ENCODE measurements at places on chromosomes 6 and 20. TPM values are rescaled to one million over a fixed set of nuclear protein-coding genes. Genes with fewer than 3 reads are reported as not detected.

The HCRTR2 gene
- total RNA-seq: not detected

The ENPP3 gene
- 0.31 TPM for total RNA-seq

The NCOA3 gene
- total RNA-seq: 19.1 TPM

The SPO11 gene
- total RNA-seq: not detected

The PRRT1 gene
- total RNA-seq: 0.18 TPM

The SMIM13 gene
- 6.6 TPM for total RNA-seq

The COL21A1 gene
- 101 TPM for total RNA-seq

DNA sequence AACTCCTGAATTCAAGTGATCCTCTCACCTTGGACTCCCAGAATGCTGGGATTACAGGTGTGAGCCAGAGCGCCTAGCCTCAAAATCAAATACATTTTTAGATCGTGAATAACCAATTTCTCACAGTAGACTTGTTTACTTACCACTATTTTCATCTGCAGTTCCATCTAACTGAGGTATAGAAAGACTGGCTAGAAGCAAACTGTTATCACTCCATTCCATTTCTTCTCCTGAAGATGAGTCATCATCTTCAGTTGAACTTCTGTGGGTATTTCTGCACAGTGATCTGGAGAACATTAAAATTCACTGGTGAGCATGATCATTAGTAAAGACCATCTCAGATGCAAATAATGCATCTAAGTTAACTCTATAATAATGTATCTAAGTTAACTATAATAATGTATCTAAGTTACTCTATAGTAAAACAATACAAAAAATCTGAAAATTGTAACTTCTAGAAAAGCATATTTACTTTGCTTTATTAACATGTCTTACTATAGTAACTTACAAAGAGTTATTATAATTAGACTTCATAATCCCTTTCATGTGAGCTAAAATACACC is 105.4 kb downstream of the REV3L start:
- no peak overlapping the region for H3K27ac ChIP-seq
- no peaks in the 10 kb centered on the region for H3K27me3 ChIP-seq
- no peaks in the 10 kb centered on the region for H3K4me1 ChIP-seq
- H3K36me3 ChIP-seq: peaks cover 30% of the 10 kb centered on the region

DNA sequence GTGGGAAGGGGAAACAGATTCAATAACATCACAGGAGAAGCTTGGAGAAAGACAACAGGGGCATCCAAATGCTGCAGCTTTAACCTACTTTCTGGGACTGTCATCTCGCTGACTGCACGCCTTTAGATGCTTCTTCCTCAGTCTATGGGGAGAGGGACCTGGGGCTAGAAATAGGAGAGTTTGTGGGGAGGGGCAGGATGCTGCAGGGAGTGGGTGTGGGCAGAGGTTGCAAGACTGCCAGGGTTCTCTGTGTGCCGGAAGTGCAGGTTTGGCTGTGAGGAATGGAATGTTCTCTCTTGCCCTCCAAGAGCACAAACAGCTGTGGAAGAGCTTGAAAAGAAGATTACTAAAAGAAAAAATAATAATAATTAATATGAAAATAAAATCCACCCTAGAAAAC is 93.2 kb downstream of the FOXO3 start:
- DNase-seq: peak; percentile 70
- no peaks in the 10 kb centered on the region for H3K27me3 ChIP-seq
- peak overlapping the region; percentile 54 for H3K27ac ChIP-seq
- no peaks in the 10 kb centered on the region for H3K36me3 ChIP-seq
- H3K4me3 ChIP-seq: no peak overlapping the region
- peaks cover 57% of the 10 kb centered on the region for H3K4me1 ChIP-seq

DNA sequence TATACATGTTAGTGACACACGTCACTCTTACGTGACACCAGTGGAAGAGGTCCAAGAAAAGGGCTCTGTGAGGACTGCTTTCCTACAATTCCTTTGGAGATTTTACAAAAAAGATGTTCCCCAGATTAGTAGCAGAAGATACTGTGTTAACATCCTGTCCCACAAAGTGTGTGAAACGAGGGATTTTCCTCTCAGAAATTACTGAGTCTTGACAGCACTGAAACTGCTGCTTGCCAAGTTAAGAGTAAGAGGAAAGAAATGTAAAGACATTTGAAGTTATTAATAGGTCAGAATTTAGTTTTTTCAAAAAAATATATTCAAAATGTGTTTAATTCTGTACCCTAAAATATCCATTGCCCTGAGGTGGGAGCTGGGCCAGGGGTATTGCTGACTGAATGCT is 58.8 kb upstream of the MAP7 start:
- H3K27ac ChIP-seq: no peak overlapping the region
- no peak overlapping the region for H3K4me3 ChIP-seq
- H3K36me3 ChIP-seq: no peaks in the 10 kb centered on the region
- H3K27me3 ChIP-seq: no peaks in the 10 kb centered on the region
- H3K4me1 ChIP-seq: no peaks in the 10 kb centered on the region

GRCh38 chr20:7366189-7366588 is 574.1 kb downstream of the HAO1 start:
- no peak for DNase-seq

- no peak overlapping the region for H3K27ac ChIP-seq
- no peaks in the 10 kb centered on the region for H3K27me3 ChIP-seq
- peaks cover 19% of the 10 kb centered on the region for H3K4me1 ChIP-seq
- H3K4me3 ChIP-seq: peak overlapping the region; percentile 63
- no peaks in the 10 kb centered on the region for H3K36me3 ChIP-seq
- no peak for DNase-seq
Measured at GRCh38 chr6:28941684-28942448, 18.1 kb upstream of the TRIM27 start.

GRCh38 chr6:113344969-113345368 is 512.2 kb upstream of the MARCKS start:
- H3K4me1 ChIP-seq: peaks cover under 1% of the 10 kb centered on the region
- H3K36me3 ChIP-seq: no peaks in the 10 kb centered on the region
- H3K4me3 ChIP-seq: no peak overlapping the region
- no peaks in the 10 kb centered on the region for H3K27me3 ChIP-seq
- no peak overlapping the region for H3K27ac ChIP-seq
- DNase-seq: no peak

GRCh38 chr6:33124947-33125346 is 49.2 kb downstream of the HLA-DPB1 start:
- no peaks in the 10 kb centered on the region for H3K4me1 ChIP-seq
- peaks cover 18% of the 10 kb centered on the region for H3K27me3 ChIP-seq
- no peak overlapping the region for H3K4me3 ChIP-seq

GRCh38 chr6:53854843-53855567 is 60.2 kb downstream of the LRRC1 start:
- H3K4me1 ChIP-seq: peaks cover 5% of the 10 kb centered on the region
- H3K27me3 ChIP-seq: no peaks in the 10 kb centered on the region
- no peak overlapping the region for H3K4me3 ChIP-seq

GRCh38 chr6:105805501-105806023 is 280.6 kb upstream of the PRDM1 start:
- no peaks in the 10 kb centered on the region for H3K36me3 ChIP-seq
- no peaks in the 10 kb centered on the region for H3K27me3 ChIP-seq
- H3K4me3 ChIP-seq: no peak overlapping the region
- no peaks in the 10 kb centered on the region for H3K4me1 ChIP-seq
- no peak for DNase-seq
- no peak overlapping the region for H3K27ac ChIP-seq

- peaks cover 1% of the 10 kb centered on the region for H3K36me3 ChIP-seq
- H3K27ac ChIP-seq: peak overlapping the region; percentile 99
- H3K4me1 ChIP-seq: peaks cover 15% of the 10 kb centered on the region
- peak; percentile 28 for DNase-seq
- no peaks in the 10 kb centered on the region for H3K27me3 ChIP-seq
- peak overlapping the region; percentile 93 for H3K4me3 ChIP-seq
Measured at GRCh38 chr6:82248273-82248735, 760 bp upstream of the IBTK start.

GRCh38 chr6:15308435-15309213 is 62.8 kb downstream of the JARID2 start:
- DNase-seq: no peak
- H3K4me3 ChIP-seq: no peak overlapping the region
- H3K4me1 ChIP-seq: peaks cover 18% of the 10 kb centered on the region
- H3K36me3 ChIP-seq: no peaks in the 10 kb centered on the region
- H3K27ac ChIP-seq: no peak overlapping the region

DNA sequence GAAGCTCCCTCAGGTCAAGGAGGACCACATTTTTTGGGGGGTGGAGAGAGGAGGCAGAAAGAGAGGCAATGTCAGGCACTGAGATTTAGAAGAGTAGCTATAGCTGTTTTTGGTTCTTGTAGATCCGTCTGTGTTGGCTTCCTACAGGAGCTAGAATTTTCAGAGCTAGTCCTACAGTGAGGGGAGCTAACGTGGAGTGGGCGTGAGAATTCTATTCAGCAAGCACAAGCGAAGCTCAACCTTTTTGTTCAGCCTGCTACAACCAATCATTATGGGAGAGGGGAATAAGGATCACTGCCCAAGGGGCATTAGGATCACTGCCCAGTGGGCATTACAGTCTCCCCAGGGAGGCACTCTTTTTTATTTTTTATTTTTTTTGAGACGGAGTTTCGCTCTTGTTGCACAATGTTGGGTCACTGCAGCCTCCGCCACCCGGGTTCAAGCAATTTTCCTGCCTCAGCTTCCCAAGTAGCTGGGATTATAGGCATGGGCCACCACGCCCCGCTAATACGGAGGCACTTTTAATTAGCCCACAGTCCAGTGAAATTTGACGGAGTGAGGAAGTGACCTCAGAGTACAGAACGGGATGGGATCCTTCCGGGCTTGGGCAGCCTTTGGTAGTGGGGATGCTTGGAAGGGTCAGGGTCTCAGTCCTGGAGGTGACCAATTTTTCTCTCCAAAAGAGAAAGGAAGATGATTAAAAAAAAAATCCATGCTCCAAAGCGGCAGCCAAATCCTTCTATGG is 1.1 kb upstream of the PANK2 start:
- H3K4me1 ChIP-seq: peaks cover 16% of the 10 kb centered on the region
- H3K27ac ChIP-seq: peak overlapping the region; percentile 95
- peak overlapping the region; percentile 93 for H3K4me3 ChIP-seq
- no peaks in the 10 kb centered on the region for H3K27me3 ChIP-seq
- H3K36me3 ChIP-seq: peaks cover 16% of the 10 kb centered on the region
- peak; percentile 69 for DNase-seq

GRCh38 chr6:85674604-85675003 is 31.9 kb upstream of the SYNCRIP start:
- H3K4me3 ChIP-seq: no peak overlapping the region
- peaks cover 10% of the 10 kb centered on the region for H3K4me1 ChIP-seq
- peaks cover 16% of the 10 kb centered on the region for H3K36me3 ChIP-seq
- DNase-seq: no peak

- DNase-seq: no peak
- no peaks in the 10 kb centered on the region for H3K36me3 ChIP-seq
- H3K4me1 ChIP-seq: peaks cover 4% of the 10 kb centered on the region
- no peak overlapping the region for H3K4me3 ChIP-seq
Measured at GRCh38 chr20:31505903-31506302, 8.3 kb upstream of the HM13 start.

- no peaks in the 10 kb centered on the region for H3K36me3 ChIP-seq
- H3K4me3 ChIP-seq: no peak overlapping the region
- DNase-seq: no peak
- H3K4me1 ChIP-seq: no peaks in the 10 kb centered on the region
Measured at GRCh38 chr6:91691449-91691848, 1104.6 kb upstream of the MAP3K7 start.

GRCh38 chr6:139871803-139872510 is 497.5 kb upstream of the CITED2 start:
- H3K27me3 ChIP-seq: no peaks in the 10 kb centered on the region
- H3K27ac ChIP-seq: no peak overlapping the region
- no peak overlapping the region for H3K4me3 ChIP-seq
- no peaks in the 10 kb centered on the region for H3K4me1 ChIP-seq
- peak; percentile 30 for DNase-seq

GRCh38 chr6:103153016-103153415 is 1706.7 kb downstream of the HACE1 start:
- no peaks in the 10 kb centered on the region for H3K4me1 ChIP-seq
- H3K27ac ChIP-seq: no peak overlapping the region
- H3K4me3 ChIP-seq: no peak overlapping the region
- no peaks in the 10 kb centered on the region for H3K36me3 ChIP-seq
